ENCODE measurements at places on chromosomes 12 and 14.

GRCh38 chr14:22221508-22221907 is 367.5 kb downstream of the DAD1 start:
- no peak for DNase-seq

DNA sequence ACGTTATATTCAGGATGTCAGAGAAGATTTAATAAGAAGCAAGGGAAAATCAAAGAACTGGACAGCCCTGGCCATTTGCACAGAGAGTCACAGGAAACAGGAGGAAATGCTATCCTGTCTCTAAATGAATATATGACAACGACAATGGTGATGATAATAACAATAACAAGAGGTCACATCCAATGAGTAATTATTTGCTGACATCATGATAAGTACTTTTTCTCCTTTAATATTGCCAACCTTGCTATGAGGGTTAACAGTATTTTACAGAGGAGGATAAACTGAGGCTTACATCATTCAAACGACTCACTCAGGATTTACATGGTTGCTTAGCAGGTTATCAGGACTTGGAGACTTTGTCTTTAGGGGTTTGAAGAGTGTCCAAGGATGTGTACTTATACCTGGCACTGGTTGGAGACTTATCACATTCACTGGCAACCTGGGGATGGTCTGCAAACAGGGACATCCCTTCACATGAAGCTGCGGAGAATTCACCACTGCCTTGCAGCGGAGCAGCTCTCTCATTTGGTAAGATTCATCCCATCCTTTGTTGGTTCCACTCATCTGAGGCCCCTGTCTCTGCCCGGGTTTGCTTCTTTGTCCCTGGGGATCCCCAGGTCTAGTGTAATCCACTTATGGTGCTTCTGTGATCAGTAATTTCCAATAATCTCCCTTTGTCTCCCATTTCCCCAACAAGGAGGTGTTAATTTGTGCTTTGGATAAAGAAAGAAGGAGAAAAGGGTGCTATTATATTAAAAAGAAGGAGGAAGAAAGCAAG is 637.8 kb downstream of the BCL11B start:
- DNase-seq: no peak

GRCh38 chr12:50933459-50934124 is 18.8 kb upstream of the HIGD1C start:
- DNase-seq: no peak

GRCh38 chr12:6407236-6407954 is 23.4 kb downstream of the LTBR start:
- DNase-seq: no peak

DNA sequence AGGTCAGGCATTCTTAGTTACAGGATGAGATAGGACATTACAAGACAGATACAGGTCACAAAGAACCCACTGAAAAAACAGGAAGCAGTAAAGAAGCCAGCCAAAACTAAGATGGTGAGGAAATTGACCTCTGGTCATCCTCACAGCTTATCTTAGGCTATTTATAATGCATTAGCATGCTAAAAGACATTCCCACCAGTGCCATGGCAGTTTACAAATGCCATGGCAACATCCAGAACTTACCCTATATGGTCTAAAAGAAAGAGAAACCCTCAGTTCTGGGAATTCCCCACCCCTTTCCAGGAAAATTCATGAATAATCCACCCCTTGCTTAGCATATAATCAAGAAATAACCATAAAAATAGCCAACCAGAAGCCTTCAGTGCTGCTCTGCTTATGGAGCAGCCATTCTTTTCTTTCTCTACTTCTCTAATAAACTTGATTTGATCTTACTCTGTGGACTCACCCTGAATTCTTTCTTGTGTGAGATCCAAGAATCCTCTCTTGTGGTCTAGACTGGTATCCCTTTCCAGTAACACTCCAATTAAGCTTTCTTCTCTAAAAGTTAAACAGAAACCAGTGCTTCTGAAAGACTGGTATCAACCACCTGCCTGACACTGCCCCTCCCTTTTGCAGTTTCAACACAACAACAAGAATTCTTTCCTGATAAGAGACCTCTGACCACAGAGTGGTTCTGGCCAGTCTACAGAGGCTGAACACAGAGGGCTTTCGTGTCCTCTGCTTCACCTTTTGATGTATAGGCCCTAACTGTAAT is 86.9 kb downstream of the BCAT1 start:
- no peak for DNase-seq

DNA sequence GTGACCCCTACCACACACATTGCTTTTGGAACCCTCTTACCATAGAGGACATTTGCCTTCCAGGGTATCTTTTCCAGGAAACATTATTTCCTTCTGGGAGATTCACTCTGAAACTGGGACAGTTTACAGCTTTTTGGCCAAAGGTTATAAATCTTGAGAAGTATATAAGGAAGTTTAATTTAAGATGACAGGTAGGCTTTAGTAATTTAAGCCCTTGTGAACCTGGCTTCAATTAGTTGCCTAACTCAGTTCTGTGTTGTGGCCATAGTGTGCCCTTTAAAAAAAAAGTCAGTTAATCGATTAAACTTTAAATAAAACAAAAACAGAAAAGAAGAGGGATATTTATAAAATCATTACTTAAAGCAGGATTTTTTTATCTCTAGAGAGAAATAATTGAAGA is 142.9 kb downstream of the NAV3 start:
- no peak for DNase-seq

- DNase-seq: no peak
Measured at GRCh38 chr12:38785381-38785780, 120.0 kb downstream of the CPNE8 start.

- no peak for DNase-seq
Measured at GRCh38 chr12:111600205-111600642, 1.1 kb upstream of the ATXN2 start.

DNA sequence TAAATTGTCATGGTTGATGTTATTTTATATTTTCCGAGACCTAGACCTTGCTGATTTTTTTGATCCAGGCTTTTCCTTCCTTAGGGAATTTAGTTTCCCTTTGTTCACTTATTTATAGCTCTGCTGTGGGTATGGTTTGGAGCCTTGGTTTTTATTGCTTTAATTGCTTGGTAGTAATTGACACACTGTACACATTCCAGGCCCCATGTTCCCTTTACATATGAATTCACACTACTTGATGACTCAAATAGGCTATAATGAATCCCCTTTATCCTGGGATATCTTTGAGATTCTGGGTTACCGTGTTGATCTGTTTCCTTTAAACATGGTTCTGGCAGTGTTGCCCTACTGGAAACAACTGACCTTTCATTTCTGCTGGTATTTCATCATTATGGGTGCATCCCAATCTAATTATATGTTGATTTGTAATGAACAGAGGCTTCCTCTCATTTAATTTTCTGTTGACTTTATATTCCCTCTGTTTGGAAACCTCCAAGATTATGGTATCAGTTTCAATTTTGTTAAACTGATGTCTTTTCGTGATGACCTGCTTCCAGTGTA is 424.0 kb downstream of the RAD51B start:
- no peak for DNase-seq

DNA sequence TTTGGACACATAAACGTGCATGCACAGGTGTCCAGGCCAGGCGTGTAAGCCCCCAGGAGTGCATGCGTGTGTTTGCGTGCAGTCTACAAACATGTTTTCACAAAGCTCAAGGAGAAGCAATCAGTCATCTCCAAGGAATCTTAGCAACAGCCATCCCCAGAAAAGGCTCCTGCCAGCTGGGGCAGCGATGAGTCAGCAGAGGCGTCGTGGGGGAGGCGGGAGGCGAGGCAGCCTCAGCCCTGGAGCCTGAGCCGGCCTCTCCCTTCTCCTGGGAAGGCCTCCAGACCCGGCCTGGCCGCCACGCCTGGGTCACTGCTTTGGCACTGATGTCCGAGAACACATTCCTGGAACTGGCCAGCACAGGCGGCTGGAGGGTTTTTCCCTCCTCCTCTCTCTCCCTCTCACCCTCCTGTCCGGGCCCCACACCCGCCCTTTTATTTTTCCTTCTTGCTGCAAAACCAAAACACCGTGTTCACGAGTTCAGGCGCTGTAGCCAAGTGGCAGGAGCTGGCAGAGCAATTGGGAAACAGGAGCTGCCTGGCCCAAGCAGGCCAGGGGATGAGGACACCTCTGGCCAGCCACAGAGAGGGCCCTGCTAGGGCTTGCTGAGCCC is 92.7 kb downstream of the LRRC74A start:
- no peak for DNase-seq

DNA sequence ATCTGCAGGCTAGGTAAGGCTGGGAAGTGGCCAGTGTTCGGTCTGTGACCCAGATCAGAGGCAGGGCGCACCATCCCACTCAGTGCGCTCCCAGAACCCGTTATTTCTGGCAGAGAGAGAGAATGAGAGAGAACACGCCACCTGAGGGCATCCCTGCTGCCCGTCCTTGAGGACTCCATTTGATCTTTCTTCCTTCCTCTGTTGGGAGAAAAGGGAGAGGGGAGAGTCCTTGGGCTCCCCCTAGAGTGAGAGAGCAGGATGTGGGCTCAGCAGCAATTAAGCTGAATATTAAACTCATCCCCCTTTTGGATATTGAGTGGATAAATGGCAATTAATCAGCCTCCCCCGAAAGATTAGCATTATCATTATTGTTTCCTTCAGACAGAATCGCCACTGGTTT is 70.6 kb downstream of the IFT43 start:
- DNase-seq: no peak

DNA sequence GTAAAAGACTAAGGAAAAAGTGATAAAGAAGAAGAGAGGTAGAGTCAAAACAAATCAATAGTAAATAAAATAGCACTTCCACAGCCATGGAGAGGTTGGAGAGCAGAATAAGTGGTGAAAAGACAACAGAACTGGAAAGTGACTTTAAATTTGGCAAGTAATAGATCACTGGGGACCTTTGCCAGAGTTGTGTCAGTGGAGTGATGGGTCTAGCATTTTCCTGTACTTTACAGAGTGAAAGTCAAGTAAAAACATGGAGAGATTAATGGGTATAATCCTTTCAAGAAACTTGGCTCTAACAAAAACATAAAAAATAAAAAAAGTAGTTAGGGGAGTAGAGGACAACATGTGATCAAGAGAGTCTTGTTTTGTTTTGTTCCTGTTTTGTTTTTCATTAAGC is 502.2 kb upstream of the RPL10L start:
- DNase-seq: no peak

- DNase-seq: no peak
Measured at GRCh38 chr12:74817499-74817898, 279.9 kb downstream of the ATXN7L3B start.

DNA sequence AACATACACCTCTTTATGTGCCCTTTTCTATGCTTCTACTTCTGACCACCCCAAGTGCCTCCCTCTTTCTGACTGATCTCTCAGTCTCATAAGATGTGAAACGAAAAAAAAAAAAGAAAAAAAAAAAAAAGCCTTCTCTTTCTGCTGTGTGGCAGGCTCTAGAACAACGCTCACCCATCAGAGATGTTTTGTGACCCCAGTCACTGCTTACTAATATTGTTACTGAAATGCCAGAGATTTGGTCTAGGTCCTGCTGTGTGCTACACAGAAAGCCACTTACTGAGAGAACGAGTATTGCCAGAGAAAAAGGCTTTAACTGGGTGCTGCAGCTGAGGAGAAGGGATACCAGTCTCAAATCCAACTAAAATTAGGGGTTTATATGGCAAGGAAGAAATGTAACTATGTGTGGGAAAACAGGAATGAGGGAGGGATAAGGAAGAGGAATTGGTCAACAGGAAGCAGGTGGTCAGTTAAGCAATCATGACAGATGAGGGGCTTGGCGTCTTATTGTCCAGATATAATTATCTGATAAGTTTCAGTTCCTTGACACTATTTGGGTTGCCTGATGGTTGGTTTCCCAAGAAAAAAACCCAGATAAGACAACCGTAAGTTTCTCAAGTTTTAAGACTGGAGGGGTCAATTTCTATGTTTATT is 149.0 kb downstream of the NAV3 start:
- no peak for DNase-seq

GRCh38 chr14:31243860-31244259 is 36.3 kb upstream of the HECTD1 start:
- no peak for DNase-seq

GRCh38 chr12:81792666-81793065 is 33.5 kb upstream of the PPFIA2 start:
- DNase-seq: no peak

- no peak for DNase-seq
Measured at GRCh38 chr14:101225157-101226152, 321.9 kb upstream of the RTL1 start.

Data from T follicular helper cell (primary cell).